Activated CD4-positive, alpha-beta T cell treated with anti-CD3 and anti-CD28 coated beads, Interleukin-2, amount 10 ng/mL, durations not matched to agents 24 days and 14 days (primary cell): ENCODE measurements at places on chromosomes 12 and 14.

- peaks cover 5% of the 10 kb centered on the region for H3K27me3 ChIP-seq
- H3K4me3 ChIP-seq, result no peak overlapping the region
- no peaks in the 10 kb centered on the region for H3K36me3 ChIP-seq
- no peak for DNase-seq
- H3K4me1 ChIP-seq, result no peaks in the 10 kb centered on the region
Measured at GRCh38 chr12:65593239-65593701, 231.0 kb upstream of the HMGA2 start.

- no peaks in the 10 kb centered on the region for H3K4me1 ChIP-seq
- H3K27me3 ChIP-seq, result peaks cover 3% of the 10 kb centered on the region
- no peaks in the 10 kb centered on the region for H3K36me3 ChIP-seq
- no peak overlapping the region for H3K27ac ChIP-seq
- no peak overlapping the region for H3K4me3 ChIP-seq
- no peak for DNase-seq
Measured at GRCh38 chr12:52915637-52916036, 10.8 kb upstream of the KRT8 start.

DNA sequence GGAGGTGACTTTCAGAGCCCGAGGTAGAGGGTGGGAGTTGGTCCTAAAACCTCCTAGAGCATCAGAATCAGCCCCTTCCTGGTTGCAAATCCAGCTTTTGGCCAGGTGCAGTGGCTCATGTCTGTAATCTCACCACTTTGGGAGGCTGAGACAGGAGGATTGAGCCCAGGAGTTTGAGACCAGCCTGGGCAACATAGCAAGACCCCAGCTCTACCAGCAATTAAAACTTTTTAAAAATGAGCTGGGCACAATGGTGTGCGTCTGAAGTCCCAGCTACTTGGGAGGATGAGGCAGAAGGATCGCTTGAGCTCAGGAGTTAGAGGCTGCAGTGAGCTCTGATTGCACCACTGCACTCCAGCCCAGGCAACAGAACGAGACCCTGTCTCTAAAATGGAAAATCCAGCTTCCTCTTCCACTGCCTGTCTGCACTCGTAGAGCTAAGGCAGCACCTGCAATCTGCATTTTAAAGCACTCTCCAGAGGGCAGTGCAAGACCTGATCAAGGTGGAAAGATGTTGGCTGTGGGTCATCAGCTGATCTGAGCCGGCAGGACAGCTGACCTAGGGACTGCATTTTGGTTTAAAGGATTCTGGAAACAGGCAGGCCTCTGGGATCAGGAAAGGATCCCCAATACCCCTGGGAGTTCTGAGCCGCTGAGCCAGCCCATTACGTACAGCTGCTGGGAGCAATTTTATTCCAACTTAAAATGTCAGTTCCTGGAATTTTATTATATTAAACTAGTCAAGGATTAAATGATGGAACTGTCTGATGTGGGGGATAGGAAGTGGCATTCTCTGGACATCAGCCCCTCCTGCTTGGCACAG, 1.8 kb upstream of the TESC start:
- no peak overlapping the region for H3K4me3 ChIP-seq
- DNase-seq, result no peak
- H3K36me3 ChIP-seq, result no peaks in the 10 kb centered on the region
- H3K4me1 ChIP-seq, result peaks cover 26% of the 10 kb centered on the region
- peaks cover 29% of the 10 kb centered on the region for H3K27me3 ChIP-seq

DNA sequence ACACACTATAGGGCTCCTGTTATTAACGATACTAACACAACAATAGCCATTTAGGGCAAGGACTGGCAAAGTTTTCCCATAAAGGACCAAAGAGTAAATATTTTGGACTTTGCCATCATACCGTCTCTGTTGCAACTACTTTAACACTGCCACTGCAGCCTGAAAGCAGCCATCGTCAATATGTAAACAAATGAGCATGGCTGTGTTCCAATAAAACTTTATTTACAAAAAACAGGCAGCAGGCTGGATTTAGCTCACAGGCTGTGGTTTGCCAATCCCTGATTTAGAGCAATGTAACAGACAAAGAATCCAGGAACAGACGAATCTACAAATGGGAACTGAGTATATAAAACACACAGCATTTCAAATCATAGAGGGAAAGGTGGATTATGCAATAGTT, 84.1 kb downstream of the FRMD6 start:
- no peaks in the 10 kb centered on the region for H3K36me3 ChIP-seq
- DNase-seq, result no peak
- no peaks in the 10 kb centered on the region for H3K4me1 ChIP-seq

DNA sequence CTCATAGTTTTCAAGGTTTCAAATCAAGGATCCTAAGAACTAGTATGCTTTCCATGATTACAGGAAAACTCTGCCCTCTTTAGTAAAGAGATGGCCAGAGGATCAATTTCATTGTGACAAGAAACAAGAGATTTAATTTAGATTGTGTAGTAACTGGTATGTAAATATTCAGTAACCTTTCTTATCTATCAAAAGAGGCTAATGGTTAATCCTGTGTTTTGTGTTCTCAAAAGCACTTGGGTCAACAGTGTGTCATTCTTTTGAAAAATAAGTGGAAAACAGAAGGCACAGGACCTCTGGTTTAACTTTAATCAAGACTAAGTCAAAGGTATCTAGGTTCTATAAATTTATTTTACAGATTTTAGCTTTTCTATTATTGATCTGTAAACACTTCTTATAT, 56.6 kb upstream of the ERGIC2 start:
- H3K27ac ChIP-seq, result no peak overlapping the region
- H3K36me3 ChIP-seq, result no peaks in the 10 kb centered on the region
- H3K4me1 ChIP-seq, result no peaks in the 10 kb centered on the region
- no peak overlapping the region for H3K4me3 ChIP-seq
- no peak for DNase-seq

GRCh38 chr12:16583969-16584745, 21.8 kb downstream of the LMO3 start:
- H3K36me3 ChIP-seq, result no peaks in the 10 kb centered on the region
- H3K27ac ChIP-seq, result no peak overlapping the region
- no peak for DNase-seq
- H3K4me3 ChIP-seq, result no peak overlapping the region
- H3K27me3 ChIP-seq, result no peaks in the 10 kb centered on the region

DNA sequence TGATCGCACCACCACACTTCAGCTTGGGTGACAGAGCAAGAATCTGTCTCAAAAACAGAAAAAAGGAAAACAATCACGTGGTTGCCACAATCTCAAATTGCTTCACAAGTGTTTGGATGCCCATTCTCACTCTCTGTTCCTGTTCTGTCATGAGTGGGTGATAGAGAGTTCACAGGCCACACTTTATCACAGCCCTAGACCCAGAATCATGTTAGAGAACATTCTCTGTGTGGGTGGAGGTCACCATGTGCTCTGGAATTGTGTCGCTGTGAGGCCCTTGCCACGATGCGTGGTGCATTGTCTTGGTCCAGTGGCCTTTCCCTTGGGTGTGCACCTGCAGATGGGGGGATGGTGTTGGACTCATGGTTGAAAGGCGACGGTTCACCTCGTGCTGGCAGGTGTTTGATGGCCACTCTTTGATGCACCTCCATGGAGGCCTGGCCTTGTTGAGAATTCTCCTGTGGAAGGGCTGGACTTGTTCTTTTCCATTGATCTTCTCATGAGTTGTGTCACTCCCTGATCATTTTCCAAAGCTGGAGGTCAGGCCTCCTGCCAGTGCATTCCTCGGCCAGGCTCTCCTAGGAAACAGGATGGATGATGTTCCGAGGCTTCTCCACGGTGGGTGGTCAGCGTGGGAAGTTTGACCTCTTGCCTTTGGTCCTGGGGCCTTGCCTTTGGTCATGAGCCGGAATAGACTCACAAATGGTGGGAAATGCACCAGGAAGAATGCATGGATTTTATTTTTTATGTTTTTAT, 91.9 kb downstream of the SLC24A4 start:
- H3K27ac ChIP-seq, result no peak overlapping the region
- H3K4me3 ChIP-seq, result no peak overlapping the region
- H3K36me3 ChIP-seq, result no peaks in the 10 kb centered on the region
- DNase-seq, result no peak

GRCh38 chr14:51445001-51445390, 204.9 kb downstream of the TMX1 start:
- no peaks in the 10 kb centered on the region for H3K4me1 ChIP-seq
- peaks cover 2% of the 10 kb centered on the region for H3K27me3 ChIP-seq
- no peaks in the 10 kb centered on the region for H3K36me3 ChIP-seq
- H3K27ac ChIP-seq, result no peak overlapping the region
- no peak overlapping the region for H3K4me3 ChIP-seq
- no peak for DNase-seq

GRCh38 chr12:122793685-122794106, 19.3 kb downstream of the CCDC62 start:
- peak; percentile 72 for DNase-seq
- no peaks in the 10 kb centered on the region for H3K36me3 ChIP-seq
- no peaks in the 10 kb centered on the region for H3K27me3 ChIP-seq
- no peaks in the 10 kb centered on the region for H3K4me1 ChIP-seq

DNA sequence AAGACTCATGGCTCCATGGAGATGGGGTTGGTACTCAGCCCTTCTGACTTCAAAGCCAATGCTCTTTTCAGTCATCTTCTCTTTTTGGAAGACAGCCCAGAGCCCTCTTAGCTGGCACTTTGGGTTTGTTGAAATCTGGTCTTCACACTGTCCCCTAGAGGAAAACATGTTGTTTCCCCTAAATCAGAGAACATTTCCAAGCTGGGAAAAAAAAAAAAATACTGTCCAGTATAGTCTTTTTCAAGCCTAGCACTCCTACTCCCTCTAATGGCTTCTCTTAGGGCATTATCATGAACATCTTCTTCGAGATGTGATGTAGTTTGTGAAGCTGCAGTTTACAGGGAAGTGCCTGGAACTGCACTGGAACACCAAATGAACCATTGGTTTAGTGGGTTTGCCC, 3.0 kb upstream of the ZC3H14 start:
- no peak overlapping the region for H3K4me3 ChIP-seq
- H3K27me3 ChIP-seq, result peaks cover 52% of the 10 kb centered on the region
- peaks cover 28% of the 10 kb centered on the region for H3K4me1 ChIP-seq
- peaks cover 17% of the 10 kb centered on the region for H3K36me3 ChIP-seq

DNA sequence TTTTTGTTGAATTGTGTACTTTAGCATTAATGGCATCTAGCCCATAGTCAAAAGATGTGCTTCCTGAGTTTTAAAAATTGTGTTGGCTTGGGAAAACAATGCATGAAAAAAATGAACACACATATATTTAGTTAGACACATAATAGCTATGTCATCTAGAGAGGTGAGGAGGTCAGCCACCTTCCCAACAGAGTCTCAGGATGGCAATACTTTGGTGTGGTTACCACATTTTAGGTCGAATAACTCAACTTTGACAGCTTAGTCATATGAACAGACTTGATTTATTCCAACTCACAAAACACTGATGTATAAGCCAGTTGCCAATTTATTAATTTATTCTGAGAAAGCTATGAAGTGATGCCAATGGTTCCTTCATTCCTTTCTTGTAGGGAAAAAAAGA, 114.0 kb downstream of the ETNK1 start:
- H3K36me3 ChIP-seq, result no peaks in the 10 kb centered on the region
- no peak overlapping the region for H3K4me3 ChIP-seq
- peaks cover 2% of the 10 kb centered on the region for H3K27me3 ChIP-seq
- no peaks in the 10 kb centered on the region for H3K4me1 ChIP-seq
- no peak for DNase-seq

GRCh38 chr14:75234173-75235115, 44.2 kb upstream of the FOS start:
- H3K4me3 ChIP-seq, result no peak overlapping the region
- H3K4me1 ChIP-seq, result peaks cover 26% of the 10 kb centered on the region
- H3K27ac ChIP-seq, result no peak overlapping the region
- DNase-seq, result no peak
- no peaks in the 10 kb centered on the region for H3K36me3 ChIP-seq
- H3K27me3 ChIP-seq, result peaks cover 23% of the 10 kb centered on the region

- H3K36me3 ChIP-seq, result peaks cover 68% of the 10 kb centered on the region
- H3K4me1 ChIP-seq, result no peaks in the 10 kb centered on the region
- H3K27me3 ChIP-seq, result no peaks in the 10 kb centered on the region
- no peak overlapping the region for H3K4me3 ChIP-seq
- H3K27ac ChIP-seq, result no peak overlapping the region
Measured at GRCh38 chr12:109910254-109910968, 10.3 kb downstream of the TCHP start.

- H3K36me3 ChIP-seq, result no peaks in the 10 kb centered on the region
- no peaks in the 10 kb centered on the region for H3K4me1 ChIP-seq
- H3K27ac ChIP-seq, result no peak overlapping the region
- no peaks in the 10 kb centered on the region for H3K27me3 ChIP-seq
Measured at GRCh38 chr12:123860377-123860776, 98.3 kb downstream of the DNAH10 start.

DNA sequence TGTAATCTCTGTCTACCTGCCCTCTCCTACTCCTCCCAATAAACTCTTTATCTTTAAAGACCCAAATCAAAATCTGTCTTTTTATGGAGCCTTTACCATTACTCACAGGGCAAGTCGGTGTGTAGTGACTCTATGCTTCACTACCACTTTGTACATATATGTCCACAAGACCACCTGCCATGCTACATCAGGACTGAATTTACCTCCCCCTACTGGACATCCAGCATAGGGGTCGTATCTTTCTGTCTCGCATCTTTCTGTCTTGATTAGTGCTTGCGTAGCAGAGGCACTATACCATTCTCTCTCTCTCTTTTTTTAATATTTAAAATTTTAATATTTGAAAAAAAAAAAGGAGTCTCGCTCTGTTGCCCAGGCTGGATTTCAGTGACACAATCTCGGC, 587.5 kb downstream of the SOX5 start:
- H3K27me3 ChIP-seq, result no peaks in the 10 kb centered on the region
- no peak overlapping the region for H3K4me3 ChIP-seq
- no peak overlapping the region for H3K27ac ChIP-seq
- no peaks in the 10 kb centered on the region for H3K36me3 ChIP-seq
- no peak for DNase-seq

- no peak overlapping the region for H3K4me3 ChIP-seq
- peaks cover 9% of the 10 kb centered on the region for H3K4me1 ChIP-seq
- peaks cover 3% of the 10 kb centered on the region for H3K27me3 ChIP-seq
- DNase-seq, result no peak
- no peak overlapping the region for H3K27ac ChIP-seq
Measured at GRCh38 chr14:105941226-105942166, 415.1 kb downstream of the TMEM121 start.

DNA sequence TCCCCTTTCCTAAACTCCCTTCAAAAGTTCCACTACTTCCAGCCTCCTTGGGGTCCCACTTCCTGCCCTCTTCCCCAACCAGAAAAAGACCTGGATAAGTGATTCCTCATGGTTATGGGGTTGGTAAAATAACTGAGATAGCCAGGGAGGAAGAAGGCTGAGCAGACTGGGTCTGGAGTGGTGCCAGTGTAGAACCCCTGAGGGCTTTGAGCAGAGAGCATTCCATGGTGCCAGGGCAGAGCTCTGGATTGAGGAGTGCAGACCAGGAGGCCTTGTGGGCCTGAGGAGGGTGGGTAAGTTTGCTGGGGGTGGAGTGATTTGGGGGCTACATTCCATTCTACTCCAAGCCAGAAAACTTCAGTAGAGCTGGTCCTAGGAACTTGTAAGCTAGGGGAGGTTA, 9.5 kb upstream of the CISTR start:
- H3K4me3 ChIP-seq, result no peak overlapping the region
- DNase-seq, result no peak
- no peaks in the 10 kb centered on the region for H3K36me3 ChIP-seq
- no peak overlapping the region for H3K27ac ChIP-seq
- H3K27me3 ChIP-seq, result peaks cover 62% of the 10 kb centered on the region
- peaks cover 22% of the 10 kb centered on the region for H3K4me1 ChIP-seq

- no peak overlapping the region for H3K27ac ChIP-seq
- H3K27me3 ChIP-seq, result no peaks in the 10 kb centered on the region
- H3K4me1 ChIP-seq, result no peaks in the 10 kb centered on the region
- H3K4me3 ChIP-seq, result no peak overlapping the region
Measured at GRCh38 chr14:83085136-83085535, 1551.5 kb upstream of the SEL1L start.

GRCh38 chr12:366820-367219, 22.3 kb downstream of the KDM5A start:
- H3K4me1 ChIP-seq, result no peaks in the 10 kb centered on the region
- peaks cover 87% of the 10 kb centered on the region for H3K36me3 ChIP-seq
- no peaks in the 10 kb centered on the region for H3K27me3 ChIP-seq
- no peak overlapping the region for H3K27ac ChIP-seq
- DNase-seq, result no peak
